ENCODE measurements at places on chromosomes 12 and 14. TPM values are rescaled to one million over a fixed set of nuclear protein-coding genes. Genes with fewer than 3 reads are reported as not detected.

The C12orf54 gene
- not detected for total RNA-seq

GRCh38 chr12:25715102-25715501 is 162.0 kb upstream of the LMNTD1 start:
- no peaks in the 10 kb centered on the region for H3K36me3 ChIP-seq
- H3K27ac ChIP-seq, result no peak overlapping the region
- no peaks in the 10 kb centered on the region for H3K27me3 ChIP-seq

The CYP46A1 gene
- total RNA-seq, result 0.51 TPM

The PRICKLE1 gene
- 0.38 TPM for total RNA-seq

The GPD1 gene
- total RNA-seq, result 0.68 TPM

GRCh38 chr12:94563286-94563685 is 87.1 kb downstream of the TMCC3 start:
- no peaks in the 10 kb centered on the region for H3K36me3 ChIP-seq
- H3K27ac ChIP-seq, result no peak overlapping the region
- DNase-seq, result no peak

The CLEC7A gene
- 0.15 TPM for total RNA-seq

- no peaks in the 10 kb centered on the region for H3K27me3 ChIP-seq
- no peaks in the 10 kb centered on the region for H3K36me3 ChIP-seq
- no peak overlapping the region for H3K27ac ChIP-seq
Observed at GRCh38 chr14:70021548-70022220, 142.5 kb downstream of the SMOC1 start.

GRCh38 chr12:98456576-98457573 is 58.5 kb upstream of the TMPO start:
- H3K4me1 ChIP-seq, result no peaks in the 10 kb centered on the region
- no peak overlapping the region for H3K4me3 ChIP-seq

- DNase-seq, result no peak
- no peak overlapping the region for H3K27ac ChIP-seq
- H3K27me3 ChIP-seq, result no peaks in the 10 kb centered on the region
- no peak overlapping the region for H3K4me3 ChIP-seq
- H3K36me3 ChIP-seq, result no peaks in the 10 kb centered on the region
- no peaks in the 10 kb centered on the region for H3K4me1 ChIP-seq
Observed at GRCh38 chr12:128914908-128915563, 61.8 kb downstream of the GLT1D1 start.

The OTX2 gene
- not detected for total RNA-seq

The WNT1 gene
- 2.6 TPM for total RNA-seq

DNA sequence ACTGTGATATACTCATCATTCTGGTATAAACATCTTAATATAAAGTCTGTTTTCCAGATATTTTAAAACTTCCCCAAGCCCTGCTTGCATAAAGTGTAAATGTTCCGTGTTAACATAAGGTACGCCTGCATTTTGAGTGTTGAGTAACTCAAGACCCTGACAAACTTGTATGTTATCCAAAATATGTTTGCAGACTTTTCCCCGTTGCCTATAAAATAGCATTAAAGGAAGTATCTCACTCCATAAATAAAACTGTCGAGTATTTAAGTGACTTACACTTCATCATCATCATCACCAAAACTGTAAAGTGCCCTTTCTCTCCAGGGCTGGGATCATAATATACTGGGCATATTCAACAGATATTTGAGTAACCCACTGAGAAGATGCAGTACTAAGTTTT is 64.6 kb upstream of the TSPAN8 start:
- no peaks in the 10 kb centered on the region for H3K36me3 ChIP-seq
- no peak overlapping the region for H3K4me3 ChIP-seq
- no peak for DNase-seq

GRCh38 chr14:61140872-61141271 is 140.3 kb downstream of the TMEM30B start:
- H3K27ac ChIP-seq, result no peak overlapping the region
- H3K36me3 ChIP-seq, result no peaks in the 10 kb centered on the region
- peaks cover 12% of the 10 kb centered on the region for H3K27me3 ChIP-seq
- H3K4me3 ChIP-seq, result no peak overlapping the region
- no peaks in the 10 kb centered on the region for H3K4me1 ChIP-seq

GRCh38 chr12:58942345-58942744 is 22.0 kb upstream of the LRIG3 start:
- H3K4me3 ChIP-seq, result no peak overlapping the region
- no peaks in the 10 kb centered on the region for H3K36me3 ChIP-seq
- H3K27me3 ChIP-seq, result no peaks in the 10 kb centered on the region

- H3K4me3 ChIP-seq, result no peak overlapping the region
- no peaks in the 10 kb centered on the region for H3K36me3 ChIP-seq
- no peak for DNase-seq
Observed at GRCh38 chr12:50322206-50322605, 38.9 kb upstream of the LIMA1 start.

GRCh38 chr12:87150969-87151662 is 878.1 kb downstream of the C12orf50 start:
- DNase-seq, result no peak
- no peak overlapping the region for H3K27ac ChIP-seq
- no peaks in the 10 kb centered on the region for H3K4me1 ChIP-seq
- no peaks in the 10 kb centered on the region for H3K27me3 ChIP-seq
- no peaks in the 10 kb centered on the region for H3K36me3 ChIP-seq
- no peak overlapping the region for H3K4me3 ChIP-seq

- DNase-seq, result no peak
- H3K4me1 ChIP-seq, result no peaks in the 10 kb centered on the region
- no peak overlapping the region for H3K4me3 ChIP-seq
- no peak overlapping the region for H3K27ac ChIP-seq
Observed at GRCh38 chr12:17357396-17357795, 732.6 kb downstream of the RERGL start.

DNA sequence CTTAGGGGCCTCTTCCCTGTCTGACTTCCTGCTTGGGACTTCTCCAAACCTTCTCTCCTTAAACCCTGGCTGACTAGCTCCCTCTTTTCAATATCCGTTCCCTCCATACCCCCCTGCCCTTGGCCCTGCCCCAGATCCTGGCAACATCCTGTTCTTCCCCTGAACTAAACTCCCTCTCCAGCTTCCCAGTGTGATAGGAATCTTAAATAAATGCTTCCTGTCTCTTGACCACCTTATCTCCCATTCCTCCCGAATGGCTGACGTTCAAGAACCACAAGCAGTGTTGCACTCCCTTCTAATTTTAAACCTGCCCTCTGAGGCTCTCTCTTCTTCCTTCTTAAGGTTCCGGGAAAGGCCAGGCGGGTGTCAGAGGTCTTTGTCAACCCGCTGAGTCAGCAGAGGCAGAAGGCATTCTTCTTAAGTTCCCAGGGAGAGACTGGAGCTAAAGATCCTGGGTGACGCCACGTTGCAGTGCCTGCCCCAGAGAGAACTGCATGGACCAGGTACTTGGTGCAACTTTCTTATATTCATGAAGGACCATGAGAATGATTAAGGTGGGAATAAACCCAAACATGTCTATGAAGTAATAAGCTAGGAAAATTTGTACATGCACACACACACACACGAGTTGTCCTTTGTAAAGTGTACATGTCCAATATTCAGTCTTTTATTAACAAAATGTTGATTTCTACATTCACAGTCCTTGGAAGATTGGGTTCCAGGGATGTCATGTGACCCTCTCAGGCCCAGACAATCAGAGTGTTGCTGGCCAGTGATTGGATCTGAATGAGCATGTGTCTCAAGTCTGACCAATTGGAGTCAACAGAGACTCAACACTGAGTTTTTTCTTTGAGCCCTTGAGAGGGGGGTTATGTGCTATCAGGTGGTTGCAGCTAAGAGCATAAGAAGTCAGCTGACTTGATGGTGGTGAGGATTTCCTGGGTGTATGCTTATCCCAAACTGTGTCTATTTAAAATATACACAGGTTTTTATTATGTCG is 420.2 kb upstream of the TBX3 start:
- H3K27me3 ChIP-seq, result no peaks in the 10 kb centered on the region
- no peak overlapping the region for H3K27ac ChIP-seq
- H3K4me1 ChIP-seq, result no peaks in the 10 kb centered on the region
- no peak for DNase-seq

The LALBA gene
- not detected for total RNA-seq

GRCh38 chr12:75483431-75483830 is 2.9 kb downstream of the GLIPR1 start:
- H3K27ac ChIP-seq, result peak overlapping the region; percentile 90
- no peaks in the 10 kb centered on the region for H3K27me3 ChIP-seq
- H3K4me3 ChIP-seq, result peak overlapping the region; percentile 69

GRCh38 chr14:38528582-38528981 is 272.7 kb upstream of the CLEC14A start:
- H3K36me3 ChIP-seq, result no peaks in the 10 kb centered on the region
- no peaks in the 10 kb centered on the region for H3K27me3 ChIP-seq
- H3K4me1 ChIP-seq, result no peaks in the 10 kb centered on the region
- no peak for DNase-seq

DNA sequence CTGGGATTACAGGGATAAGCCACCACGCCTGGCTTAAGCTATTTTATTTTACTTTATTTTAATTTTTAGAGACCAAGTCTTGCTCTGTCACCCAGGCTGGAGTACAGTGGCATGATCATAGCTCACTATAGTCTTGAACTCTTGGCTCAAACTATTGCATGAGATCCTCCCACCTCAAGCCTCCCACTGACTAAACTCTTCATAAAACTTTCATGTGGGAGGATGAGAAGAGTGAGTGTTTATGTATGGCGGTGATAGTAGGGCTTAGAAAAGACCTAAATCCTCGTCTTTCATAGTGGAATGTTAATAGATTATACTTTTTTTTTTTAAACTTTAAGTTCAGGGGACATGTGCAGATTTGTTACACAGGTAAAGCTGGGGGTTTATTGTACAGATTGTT is 23.5 kb upstream of the PPP4R3A start:
- H3K4me3 ChIP-seq, result no peak overlapping the region
- H3K36me3 ChIP-seq, result no peaks in the 10 kb centered on the region

DNA sequence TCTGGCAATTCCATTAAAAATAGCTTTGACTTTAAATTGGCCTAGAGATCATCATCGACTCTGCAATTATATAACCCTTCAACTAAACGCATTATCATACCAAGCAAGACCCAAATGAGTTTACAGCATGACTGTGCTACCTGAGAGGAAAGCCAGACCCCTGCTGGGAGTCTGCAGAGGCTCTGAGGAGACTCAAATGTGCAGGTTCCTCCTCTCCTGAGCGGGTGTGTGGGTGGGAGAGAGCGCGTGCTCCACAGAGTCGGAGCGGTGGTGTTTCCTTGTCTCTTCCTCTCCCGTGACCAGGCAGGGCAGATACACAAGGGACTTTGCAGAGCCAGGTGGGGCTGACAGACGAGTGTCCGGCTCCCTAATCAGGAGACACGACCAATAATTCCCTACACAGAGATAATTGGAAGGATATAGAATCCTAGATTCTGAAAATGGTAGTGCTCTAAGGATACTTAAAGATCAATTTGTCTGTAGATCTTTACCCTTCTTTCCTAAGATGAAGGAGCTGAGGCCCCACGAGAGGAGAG is 74.1 kb downstream of the SLC8A3 start:
- H3K36me3 ChIP-seq, result no peaks in the 10 kb centered on the region
- H3K27me3 ChIP-seq, result peaks cover 15% of the 10 kb centered on the region

- no peak overlapping the region for H3K4me3 ChIP-seq
- DNase-seq, result no peak
- H3K4me1 ChIP-seq, result no peaks in the 10 kb centered on the region
- H3K36me3 ChIP-seq, result no peaks in the 10 kb centered on the region
- H3K27me3 ChIP-seq, result no peaks in the 10 kb centered on the region
Observed at GRCh38 chr12:20508962-20509361, 140.6 kb downstream of the PDE3A start.

- H3K4me1 ChIP-seq, result no peaks in the 10 kb centered on the region
- no peaks in the 10 kb centered on the region for H3K27me3 ChIP-seq
- no peak overlapping the region for H3K27ac ChIP-seq
- H3K4me3 ChIP-seq, result no peak overlapping the region
Observed at GRCh38 chr12:18922851-18923250, 184.9 kb downstream of the CAPZA3 start.

- H3K4me1 ChIP-seq, result no peaks in the 10 kb centered on the region
- no peaks in the 10 kb centered on the region for H3K36me3 ChIP-seq
- DNase-seq, result no peak
- no peak overlapping the region for H3K4me3 ChIP-seq
- no peaks in the 10 kb centered on the region for H3K27me3 ChIP-seq
- no peak overlapping the region for H3K27ac ChIP-seq
Observed at GRCh38 chr14:20836668-20837338, 34.2 kb upstream of the RNASE1 start.

The RIMBP2 gene
- 0.38 TPM for total RNA-seq

The TPH2 gene
- total RNA-seq, result not detected

Measured in T-cell (primary cell).